Stimulated activated CD8-positive, alpha-beta memory T cell treated with anti-CD3 and anti-CD28 coated beads, Interleukin-4, amount 100 ng/mL, for 1 hour (primary cell): ENCODE measurements at places on chromosomes 7 and 10.

- DNase-seq: no peak
These were observed 58.1 kb upstream of the ST8SIA6 start for GRCh38 chr10:17512341-17513001.

GRCh38 chr7:155283565-155284194, 14.0 kb upstream of the INSIG1 start:
- no peak for DNase-seq

DNA sequence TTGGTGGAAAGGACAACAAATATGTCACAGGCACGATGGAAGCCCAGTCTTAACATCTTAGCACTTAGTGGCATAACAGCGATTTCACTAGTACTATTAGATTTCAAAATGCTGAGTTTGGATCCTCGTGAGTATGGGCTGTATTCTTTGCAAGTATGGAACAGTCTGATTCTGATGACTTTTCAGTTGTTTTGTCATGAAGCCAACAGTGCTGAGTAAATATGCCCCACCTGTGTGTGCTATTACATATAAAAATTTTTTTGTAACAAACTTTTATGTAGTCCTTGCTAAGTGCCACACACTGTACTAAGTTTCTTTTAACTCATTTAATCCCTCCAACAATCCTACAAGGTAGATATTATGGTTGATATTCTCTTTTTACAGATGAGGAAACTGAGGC, 30.8 kb downstream of the MTURN start:
- no peak for DNase-seq

DNA sequence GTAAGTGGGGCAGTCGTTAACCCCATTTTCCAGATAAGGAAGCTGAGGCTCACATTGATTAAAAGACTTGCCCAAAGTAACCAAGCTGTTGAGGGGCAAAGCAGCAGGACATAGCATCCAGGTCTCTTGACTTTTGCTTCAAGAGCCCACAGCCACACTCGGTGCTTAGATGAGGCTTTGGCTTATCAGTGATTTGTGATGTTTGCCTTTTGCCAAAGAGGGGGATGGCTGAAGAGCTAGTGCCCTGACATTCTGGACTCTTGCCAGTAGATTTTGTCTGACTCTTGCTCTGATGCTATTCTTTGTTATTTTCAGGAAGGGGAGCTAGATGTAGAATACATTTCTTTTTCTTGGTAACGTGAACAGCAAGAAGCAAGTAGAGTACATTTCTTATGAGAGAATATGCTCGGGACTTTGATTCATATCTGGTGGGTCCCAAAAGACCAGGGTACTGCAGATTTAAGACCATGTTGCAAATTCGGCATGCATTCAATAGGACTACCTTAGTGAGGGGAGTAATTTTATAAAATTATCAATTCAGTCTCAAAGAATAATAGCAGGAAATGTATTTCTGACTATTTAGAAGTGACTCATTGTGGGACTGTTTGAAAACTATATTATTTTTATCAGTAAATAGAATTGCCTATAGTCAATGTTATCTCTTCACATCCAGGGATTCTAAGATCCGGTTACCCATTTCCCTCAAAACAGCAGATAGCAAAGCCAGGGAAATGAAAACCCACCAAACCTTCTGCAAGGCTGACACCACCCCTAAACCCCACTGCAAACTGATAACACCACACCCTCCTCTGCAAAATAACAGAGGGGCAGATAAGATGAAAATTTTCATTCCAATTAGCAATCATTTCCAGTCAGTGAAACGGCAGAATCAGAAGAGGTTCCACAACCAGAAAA, 180.0 kb upstream of the BMPER start:
- DNase-seq: no peak

GRCh38 chr7:158409120-158409519, 178.5 kb downstream of the PTPRN2 start:
- DNase-seq: no peak

DNA sequence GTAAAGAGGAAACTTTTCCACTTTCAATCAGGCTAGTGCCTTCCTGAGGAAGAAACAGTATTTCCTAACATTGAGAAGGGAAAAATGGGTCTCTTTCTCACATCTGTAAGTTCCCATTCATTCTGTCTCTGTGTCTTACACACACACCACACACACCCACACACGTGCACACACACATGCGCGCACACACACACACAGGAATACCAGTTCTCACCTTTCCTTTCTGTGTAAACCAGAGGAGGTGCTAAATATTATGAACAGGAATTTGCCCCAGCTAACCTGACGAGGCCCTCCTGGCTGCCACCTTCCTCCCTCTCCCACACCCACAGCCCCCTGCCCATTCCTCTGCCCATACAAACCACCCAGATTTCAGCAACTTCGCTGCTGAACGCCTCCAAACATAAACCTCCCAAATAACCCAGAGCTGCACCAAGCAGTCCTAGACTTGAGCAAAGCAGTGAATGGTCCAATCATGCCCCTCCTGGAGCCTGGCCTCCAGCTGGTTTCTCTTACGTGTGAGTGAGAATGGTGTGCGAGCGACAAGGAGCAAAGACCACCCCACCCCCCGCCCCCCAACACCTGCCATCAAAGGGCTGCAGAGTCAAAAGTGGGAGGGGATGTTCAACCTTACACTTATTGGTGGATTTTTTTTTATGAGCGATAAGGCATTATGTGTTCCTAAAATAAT, 190.5 kb downstream of the HECW1 start:
- DNase-seq: no peak

DNA sequence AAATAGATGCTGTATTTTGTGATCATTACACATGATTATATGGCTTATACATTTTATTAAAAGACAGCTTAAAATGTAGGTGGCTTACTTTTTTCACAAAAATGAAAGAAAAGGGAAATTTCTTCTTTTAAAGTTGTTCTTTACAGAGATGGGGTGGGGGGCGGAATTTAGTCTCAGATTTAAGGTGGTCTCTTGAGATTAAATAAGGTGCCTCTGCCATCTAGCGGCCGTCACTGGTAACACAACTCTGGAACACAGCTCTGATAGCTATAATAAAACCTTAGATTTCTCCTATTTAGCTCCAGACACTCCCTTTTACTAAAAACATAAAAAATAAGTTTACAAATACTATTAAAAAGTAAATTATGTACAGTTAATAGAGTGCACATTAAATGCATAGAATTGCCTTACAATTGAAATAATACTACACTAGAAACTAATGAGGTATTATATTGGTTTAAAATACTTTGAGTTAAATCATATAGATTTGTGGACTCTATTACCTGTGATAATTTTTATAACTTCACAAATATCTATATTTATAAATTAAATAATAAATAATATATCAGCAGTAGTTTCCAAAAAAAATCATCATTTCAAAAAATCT, 210.9 kb downstream of the DGKB start:
- peak; percentile 2 for DNase-seq

DNA sequence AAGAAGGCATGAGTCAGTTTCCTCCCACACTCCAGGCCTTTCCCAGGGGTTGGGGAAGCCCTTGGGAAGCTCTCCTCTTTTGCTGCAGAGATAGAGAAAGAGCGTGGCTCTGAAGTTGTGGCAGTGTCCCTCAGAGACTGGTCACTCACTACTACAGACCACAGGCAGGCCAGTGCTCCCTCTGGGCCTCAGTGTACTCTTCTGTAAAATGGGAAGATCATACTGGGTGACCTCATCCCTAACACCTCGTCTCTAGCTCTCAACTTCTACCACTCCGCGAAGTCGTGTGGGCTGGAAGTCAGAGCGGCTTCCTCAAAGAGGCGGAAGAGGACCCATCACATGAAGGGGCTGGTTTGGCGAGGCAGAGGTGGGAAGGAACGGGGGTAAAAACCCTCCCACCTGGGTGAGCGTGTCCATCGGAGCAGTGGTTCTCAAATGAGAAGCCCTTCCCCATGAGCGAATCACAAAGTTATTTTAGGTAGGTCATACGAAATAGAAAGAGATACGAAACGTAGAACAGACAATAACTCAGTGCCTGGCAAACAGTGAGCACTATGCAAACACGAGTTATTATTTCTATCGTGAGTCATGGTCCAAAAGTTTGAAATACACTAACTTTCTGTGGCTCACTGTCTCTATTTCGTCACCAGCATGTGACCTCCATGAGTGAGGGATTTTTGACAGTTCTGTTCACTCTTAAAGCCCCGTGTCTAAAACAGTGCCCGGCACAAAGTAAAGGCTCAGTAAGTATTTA, 32.7 kb downstream of the PRKAG2 start:
- DNase-seq: no peak

GRCh38 chr10:74049955-74050354, 52.0 kb downstream of the VCL start:
- no peak for DNase-seq

DNA sequence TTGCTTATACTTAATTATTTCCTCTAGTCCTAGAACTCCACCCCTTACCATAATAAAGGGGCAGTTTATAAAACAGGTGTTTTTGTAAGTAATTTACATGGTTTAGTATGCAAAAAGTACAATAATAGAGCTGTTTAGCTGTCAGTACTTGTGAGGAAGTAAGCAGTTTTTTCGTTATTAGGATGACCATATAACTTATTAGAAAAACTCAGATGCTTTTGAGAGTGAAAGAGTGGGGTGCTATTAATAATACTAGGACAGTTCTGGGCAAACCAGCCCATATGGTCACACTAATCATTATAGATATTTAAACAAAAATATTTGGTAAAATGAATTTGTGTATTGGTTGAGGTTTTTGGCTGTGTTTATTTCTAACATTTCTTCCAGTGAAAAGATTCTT, 201.9 kb upstream of the KAT6B start:
- no peak for DNase-seq

DNA sequence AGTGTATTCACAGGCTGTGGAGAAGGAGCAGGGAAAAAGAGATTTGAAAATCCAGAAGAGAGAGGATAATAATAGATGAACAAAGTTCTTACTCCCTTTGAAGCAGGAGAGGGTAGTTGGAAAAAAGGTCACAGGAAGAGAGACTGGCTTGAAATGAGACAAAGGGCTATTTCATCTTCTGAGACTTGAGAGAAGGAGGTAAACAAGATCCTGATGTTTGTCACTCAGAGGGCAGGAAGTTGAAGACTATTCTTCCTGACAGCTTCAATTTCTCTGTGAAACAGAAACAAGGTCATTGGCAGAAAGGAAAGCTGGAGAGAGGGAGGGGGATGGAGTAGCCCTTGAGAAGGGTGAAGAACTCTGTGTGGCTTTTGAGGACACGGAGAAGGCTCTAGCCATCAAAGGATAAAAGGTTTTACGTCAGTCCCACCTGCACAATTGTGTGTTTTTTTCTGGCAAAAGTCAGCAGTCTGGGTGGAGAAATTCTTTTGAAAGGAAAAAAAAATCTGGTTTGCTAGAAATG, 216.1 kb upstream of the STEAP4 start:
- no peak for DNase-seq

DNA sequence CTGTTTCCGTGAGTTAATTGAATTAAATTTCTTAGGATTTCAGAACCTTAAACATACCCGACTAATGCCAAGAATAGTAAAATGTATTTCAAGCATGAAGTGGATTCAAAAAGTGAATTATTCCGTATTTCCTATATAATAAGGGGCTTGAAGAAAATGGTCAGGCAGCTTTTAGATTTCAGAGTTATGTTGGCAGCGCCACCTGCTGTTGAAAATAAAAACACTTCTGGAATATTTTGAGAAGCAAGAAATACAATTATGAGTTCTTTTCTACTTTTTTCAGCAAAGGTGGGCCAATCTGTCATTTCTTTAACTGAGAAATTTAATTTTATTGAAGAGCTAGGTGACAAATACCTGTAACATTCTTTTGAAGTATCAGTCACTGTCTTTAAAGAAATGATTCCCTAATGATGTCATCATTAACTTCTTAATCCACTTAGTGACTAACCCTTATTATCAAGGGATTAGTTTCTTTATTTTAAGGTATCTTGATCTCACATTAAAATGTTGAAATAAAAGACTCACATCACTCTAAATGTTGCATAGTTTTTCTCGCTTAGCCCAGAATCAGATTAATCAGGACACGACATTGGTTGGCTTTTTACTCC, 36.6 kb upstream of the AGR3 start:
- no peak for DNase-seq

DNA sequence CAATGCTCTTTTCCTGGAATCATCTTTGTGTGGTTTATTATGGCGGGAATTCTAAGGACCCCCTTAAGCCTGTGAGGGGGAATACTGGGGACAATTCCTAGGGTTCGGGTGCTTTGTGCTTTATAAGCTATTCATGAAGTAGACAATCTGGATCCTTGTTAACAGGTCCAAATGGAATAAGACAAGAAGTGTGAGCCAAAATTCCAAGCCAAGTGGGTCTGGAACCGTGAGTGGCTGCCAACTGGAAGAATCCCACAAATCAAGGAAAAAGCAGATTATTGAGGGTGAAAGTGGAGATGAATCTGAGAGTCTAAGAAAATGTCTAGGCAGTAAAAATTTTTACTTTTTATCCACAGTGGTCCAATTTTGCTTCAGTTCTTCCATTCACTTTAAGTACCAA, 136.8 kb downstream of the MDFIC start:
- DNase-seq: no peak

DNA sequence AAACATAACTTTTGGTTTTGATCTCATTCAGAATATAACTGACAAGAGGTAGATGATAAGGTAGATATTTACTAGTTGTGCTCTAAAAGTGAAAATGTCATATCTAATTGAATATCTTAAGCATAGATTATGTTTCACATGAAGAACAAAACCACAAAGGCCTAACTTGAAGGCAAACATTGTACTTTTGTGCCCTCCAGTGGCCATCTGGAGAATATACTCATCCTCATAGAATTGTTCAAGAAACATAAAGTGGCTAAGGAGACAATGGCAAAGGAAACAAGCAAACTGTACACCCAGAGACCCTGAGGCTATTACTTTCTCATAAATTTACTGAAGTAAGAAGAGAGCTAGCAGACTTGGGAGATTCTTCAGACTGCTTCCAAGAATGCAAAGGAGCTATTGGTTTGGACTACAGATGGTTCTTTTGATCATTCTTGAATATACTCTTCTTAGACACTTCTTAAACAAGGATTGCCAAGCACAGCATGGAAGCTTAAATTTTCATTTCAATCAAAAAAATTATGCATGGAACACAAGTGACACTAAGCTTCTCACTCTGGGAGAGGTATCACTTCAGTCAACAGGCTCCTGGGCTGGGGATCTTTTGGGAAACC, 98.2 kb upstream of the DKK1 start:
- peak; percentile 0 for DNase-seq

DNA sequence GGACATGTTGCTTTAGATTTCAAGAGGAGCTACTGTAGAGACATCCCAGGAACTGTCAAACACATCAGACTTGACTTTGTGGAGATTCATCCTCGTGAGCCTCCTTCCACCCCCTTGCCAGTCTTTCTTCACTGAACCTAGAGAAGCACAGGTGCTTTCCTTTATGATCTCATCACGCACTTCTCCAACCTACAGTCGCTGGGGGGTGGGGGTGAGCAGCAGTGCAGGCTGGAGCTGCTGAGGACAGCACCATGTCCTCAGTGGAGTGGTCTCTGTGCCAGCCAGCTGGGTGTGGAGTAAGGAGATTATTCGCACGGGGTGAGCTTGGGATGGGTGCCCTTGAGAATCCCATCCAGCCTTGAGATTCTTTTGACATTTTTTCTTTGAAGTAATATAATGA, 88.1 kb downstream of the VOPP1 start:
- no peak for DNase-seq
